Germinal center (tissue), 1 donor: ENCODE measurements at places on chromosomes 6 and 20.

GRCh38 chr6:13761361-13762036 is 49.9 kb upstream of the RANBP9 start:
- DNase-seq, result no peak

DNA sequence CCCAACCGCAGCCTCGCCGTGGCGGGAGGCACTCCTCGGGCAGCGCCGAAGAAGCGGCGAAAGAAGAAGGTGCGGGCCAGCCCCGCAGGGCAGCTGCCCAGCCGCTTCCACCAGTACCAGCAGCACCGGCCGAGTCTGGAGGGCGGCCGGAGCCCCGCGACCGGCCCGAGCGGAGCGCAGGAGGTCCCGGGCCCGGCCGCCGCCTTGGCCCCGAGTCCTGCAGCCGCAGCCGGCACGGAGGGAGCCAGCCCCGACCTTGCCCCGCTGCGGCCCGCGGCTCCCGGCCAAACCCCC is 525 bp downstream of the PNRC1 start:
- no peak for DNase-seq

GRCh38 chr6:7153789-7154188 is 46.0 kb downstream of the RREB1 start:
- peak; percentile 37 for DNase-seq

GRCh38 chr6:15653581-15653980 is 9.2 kb downstream of the DTNBP1 start:
- no peak for DNase-seq

DNA sequence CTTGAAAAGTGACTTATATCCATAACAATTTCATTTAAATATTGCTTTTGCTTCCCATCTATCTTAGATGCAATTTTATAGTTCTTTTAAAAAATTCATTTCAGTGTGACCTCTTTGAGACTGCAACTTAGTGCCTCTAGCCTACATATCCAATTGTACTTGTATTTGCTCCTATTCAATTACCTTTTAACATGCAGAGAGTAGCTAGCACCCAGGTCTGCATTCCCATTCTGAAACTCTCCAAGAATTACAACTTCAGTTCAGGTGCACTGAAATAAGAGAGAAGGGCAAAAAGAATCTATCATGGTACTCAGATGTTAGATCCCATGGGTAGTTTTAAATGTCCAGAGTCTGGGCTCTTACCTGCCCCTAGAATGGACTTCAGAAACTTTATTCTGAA is 765.4 kb upstream of the SLC35B3 start:
- no peak for DNase-seq

GRCh38 chr6:136582711-136583471 is 32.7 kb upstream of the MAP7 start:
- no peak for DNase-seq

DNA sequence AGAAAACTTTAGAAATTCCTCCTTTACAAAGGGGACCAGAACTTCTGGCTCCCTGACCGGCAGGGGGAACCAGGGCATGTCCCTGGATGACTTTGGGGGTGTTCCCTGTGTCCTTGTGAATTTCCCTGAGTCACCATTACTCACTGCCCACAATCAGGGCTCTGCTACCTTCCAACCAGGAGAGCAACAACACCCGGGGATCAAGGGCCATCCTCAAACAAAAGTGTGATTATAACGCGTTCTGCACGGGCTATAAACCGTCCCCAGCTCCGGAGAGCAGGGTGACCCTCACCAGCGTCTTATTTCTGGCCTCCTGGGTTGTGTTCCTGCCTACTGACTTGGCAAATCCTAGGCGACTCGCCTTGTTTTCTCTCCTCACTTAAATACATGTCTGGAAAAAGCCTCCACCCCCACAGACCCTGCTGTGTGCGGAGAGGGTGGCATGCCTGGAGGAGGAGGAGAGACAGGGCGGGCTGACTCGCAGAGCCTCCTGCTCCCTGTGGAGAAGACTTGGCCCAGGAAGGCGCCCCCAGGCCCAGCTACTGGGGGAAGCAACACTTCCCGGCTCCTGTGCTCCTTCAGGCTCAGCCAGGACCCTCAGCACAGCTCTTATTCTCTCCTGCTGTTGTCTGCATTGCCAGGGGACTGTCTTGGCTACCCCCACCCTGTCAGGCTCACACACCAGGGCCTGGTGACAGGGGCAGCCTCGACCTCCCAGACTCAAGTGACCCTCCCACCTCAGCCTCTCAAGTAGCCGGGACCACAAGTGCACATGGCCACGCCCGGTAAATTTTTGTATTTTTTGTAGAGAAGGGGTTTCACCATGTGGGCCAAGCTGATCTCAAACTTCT is 54.1 kb downstream of the FGD2 start:
- DNase-seq, result no peak

GRCh38 chr6:17663226-17663625 is 43.5 kb downstream of the NUP153 start:
- no peak for DNase-seq

GRCh38 chr6:105112577-105112976 is 67.2 kb downstream of the POPDC3 start:
- DNase-seq, result no peak

DNA sequence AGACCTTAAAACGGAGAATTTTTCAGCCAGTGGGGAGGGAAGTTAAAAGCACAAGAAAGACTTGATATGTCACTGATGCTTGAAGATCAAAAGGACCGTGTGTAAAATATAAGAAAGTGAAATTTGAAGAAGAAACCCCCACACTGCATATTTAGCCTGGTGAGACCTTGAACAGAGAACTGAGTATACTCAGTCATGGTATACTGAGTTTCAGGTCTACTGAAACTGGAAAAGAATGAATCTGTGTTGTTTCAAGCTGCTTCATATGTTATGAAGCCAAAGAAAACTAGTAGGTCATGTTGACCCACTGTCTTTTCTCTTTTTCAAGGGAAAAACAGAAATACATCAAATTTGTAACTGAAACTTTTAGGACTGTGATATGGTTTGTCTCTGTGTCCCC is 443.8 kb upstream of the GJE1 start:
- DNase-seq, result no peak

GRCh38 chr6:28816339-28816908 is 107.4 kb downstream of the TRIM27 start:
- DNase-seq, result no peak

- DNase-seq, result no peak
Measured at GRCh38 chr6:135890876-135891275, 39.4 kb downstream of the PDE7B start.

DNA sequence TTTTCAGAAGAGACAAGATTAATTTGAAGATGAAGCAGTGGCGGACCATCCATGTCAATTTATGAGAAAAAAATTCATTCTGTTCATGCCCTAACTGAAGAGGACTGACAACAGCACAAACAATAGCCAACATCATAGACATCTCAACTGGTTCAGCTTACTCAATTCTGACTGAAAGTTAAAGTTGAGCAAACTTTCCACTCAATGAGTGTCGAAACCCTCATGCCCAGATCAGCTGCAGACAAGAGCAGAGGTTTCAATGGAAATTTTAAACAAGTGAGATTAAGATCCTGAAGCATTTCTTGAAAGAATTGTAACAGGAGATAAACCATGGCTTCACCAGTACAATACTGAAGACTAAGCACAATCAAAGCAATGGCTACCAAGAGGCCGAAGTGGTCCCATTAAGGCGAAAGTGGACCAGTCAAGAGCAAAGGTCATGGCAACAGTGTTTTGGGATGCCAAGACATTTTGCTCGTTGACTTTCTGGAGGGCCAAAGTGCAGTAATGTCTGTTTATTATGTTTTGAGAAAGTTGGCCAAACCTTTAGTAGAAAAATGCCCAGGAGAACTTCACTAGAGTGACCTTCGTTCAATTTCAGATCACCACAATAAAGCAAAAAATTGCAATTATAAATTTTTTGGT is 6.1 kb upstream of the SFT2D1 start:
- no peak for DNase-seq

- no peak for DNase-seq
Measured at GRCh38 chr6:10964684-10965083, 77.8 kb downstream of the SYCP2L start.

DNA sequence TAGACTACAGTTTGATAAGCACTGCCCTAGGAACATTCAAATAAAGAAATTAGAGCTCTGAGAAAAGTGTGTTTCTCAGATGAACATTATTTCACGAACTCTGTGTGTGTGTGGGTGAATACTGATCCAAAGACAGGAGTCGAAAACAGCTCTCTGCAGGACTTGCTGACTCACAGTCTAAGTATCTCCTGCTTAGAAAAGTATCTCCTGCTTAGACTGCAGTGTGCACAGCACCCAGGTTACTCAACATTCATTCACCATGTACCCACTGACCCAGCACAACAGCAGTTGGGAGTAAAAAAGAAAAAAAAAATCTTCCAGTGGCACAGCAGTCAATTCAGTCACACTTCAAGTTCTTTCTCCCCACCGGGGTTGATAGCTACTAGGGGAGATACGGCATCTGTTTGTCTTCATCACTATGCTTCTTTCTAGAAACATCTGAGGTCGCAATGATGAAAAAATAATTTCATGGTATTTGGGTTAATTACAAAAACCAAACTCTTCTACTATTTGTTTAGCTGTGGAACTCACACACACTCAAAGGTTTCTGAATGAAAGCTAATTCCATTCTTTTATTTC is 48.0 kb downstream of the GCLC start:
- DNase-seq, result no peak

GRCh38 chr20:56032251-56032650 is 26.9 kb upstream of the CBLN4 start:
- no peak for DNase-seq

- DNase-seq, result no peak
Measured at GRCh38 chr6:21992178-21992967, 304.5 kb downstream of the PRL start.

GRCh38 chr6:131758920-131759319 is 48.1 kb upstream of the CTAGE9 start:
- no peak for DNase-seq

GRCh38 chr6:21707524-21708319 is 114.2 kb downstream of the SOX4 start:
- no peak for DNase-seq

- no peak for DNase-seq
Measured at GRCh38 chr20:64072498-64073063, 6.7 kb downstream of the RGS19 start.

DNA sequence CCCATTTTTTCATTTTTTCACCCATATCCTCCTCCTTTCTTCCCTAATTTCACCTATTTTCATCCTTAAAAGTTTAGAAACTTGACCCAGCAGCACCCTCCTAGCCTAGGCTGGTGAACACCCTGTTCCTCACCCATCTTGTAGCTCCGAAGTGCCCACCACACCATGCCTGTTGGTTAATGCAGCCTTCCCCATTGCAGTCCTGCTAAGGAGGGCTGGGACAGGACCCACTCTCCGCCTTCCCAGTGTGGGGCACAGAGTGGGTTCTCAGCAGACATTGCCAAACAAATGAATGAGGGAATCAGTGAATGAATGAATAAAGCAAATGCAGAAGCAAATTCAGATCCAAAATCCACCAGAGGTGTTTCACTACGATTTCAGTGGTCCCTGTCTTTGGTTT is 45.7 kb downstream of the CTCFL start:
- no peak for DNase-seq

DNA sequence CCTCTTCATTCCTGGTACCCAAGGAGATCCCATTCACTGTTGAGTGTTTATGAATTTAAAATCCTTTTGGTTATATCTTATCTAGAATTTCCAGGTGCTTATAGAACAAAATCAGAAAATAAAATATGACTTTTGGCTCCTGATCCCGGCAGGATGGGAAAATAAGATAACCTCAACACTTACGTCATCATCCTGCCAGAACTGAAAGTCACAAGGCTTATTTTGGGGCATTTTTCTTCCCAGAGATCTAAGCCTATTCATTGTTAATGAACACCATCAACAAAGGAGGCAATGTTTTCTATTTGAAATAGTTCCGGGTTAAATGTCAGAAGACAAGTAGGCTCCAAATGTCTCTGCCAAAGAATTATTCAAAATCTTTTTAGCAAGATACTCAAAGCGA is 580.6 kb downstream of the TFAP2A start:
- DNase-seq, result no peak

DNA sequence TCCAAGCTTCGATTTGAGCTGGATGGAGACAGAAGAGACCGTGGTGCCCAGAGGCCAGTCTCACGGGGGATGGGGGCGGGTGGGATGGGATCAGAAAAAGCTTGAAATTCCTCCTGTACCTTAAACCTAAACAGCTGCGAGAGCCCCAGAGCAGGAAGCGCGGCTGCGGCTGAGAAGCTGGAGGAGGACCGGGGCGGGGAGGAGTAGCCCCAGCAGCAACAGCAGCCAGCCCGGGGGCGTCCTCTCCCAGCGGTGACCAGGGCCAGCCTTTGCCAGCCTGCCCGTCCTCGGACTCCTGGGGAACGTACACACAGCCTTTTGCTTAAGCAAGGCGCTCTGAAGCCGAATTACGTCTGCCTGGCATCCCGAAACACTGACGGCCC is 17.4 kb upstream of the PRDM13 start:
- peak; percentile 15 for DNase-seq

DNA sequence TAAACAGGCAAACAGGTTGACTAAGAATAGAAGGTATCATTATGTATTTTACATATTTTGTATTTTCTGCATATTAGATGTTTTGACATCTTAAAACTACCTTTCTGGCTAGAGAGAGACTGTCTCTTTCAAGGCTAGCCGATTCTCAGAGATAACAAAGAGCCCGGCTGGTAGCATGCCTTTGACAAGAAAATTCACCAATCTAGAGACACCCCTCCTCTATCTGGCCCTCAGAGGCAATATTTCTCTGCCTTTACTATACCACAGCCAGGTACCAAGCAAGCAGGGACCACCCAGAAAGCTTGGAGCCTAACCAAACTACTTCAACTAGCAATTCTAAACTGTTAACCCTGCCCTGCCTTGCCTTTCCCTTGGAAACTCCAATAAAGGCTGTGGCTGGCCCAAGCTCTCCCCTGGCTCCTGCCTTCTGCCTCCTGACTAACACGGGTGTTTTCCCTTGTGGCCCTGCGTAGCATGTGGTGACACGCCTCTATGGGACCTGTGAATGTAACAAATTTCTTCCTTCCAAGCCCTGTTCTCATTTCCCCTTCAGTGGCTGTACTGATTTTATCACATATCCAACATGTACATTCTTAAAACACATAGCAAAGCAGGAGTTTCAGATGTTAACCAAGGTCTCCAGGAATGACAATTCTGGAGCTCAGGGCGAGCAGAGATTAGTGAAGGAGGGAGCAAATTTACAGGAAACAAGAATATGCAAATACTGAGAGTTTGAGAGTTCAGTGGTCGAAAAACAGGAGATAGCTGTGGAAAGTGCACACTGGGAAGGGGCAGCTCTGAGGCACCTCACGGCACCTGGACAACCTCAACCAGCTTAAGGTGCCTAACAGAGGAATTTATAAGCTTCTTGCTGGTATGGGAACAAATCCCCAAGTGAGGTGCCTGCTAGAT is 120.8 kb downstream of the BACH2 start:
- DNase-seq, result peak; percentile 33

- DNase-seq, result no peak
Measured at GRCh38 chr6:14051355-14051754, 66.2 kb upstream of the CD83 start.

- no peak for DNase-seq
Measured at GRCh38 chr6:116966675-116967576, 89.9 kb downstream of the RFX6 start.

DNA sequence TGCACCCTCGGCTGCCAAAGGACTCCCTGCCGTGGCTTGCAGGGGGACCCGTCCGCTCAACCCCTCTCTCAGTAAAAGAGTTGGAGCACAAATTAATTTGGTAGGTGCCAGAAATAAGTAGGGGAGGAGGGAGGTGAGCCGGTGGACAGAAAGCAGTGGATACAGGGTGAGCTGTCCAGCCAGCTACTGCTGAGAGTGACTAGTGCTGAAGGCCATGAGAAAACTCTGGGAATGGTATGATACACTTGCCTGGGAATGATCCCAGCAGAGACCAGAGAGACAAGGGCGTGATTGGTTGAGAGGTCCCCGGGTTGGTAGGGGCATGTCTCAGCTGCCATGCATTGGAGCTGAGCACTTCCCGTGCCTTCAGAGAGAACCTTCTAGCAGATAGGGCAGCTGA is 15.7 kb downstream of the FOXQ1 start:
- no peak for DNase-seq
